Stimulated activated CD8-positive, alpha-beta memory T cell treated with anti-CD3 and anti-CD28 coated beads, Interleukin-2, amount 100 ng/mL, for 1 hour (primary cell): ENCODE measurements at places on chromosomes 16 and 17.
A peak's percentile ranks its signal among the peaks of the same experiment; 100 is the strongest.

GRCh38 chr16:89123001-89123830 lies 29.6 kb downstream of the ACSF3 start:
- DNase-seq, result no peak

- no peak for DNase-seq
Observed at GRCh38 chr17:51860954-51861561, 297.5 kb downstream of the CA10 start.

DNA sequence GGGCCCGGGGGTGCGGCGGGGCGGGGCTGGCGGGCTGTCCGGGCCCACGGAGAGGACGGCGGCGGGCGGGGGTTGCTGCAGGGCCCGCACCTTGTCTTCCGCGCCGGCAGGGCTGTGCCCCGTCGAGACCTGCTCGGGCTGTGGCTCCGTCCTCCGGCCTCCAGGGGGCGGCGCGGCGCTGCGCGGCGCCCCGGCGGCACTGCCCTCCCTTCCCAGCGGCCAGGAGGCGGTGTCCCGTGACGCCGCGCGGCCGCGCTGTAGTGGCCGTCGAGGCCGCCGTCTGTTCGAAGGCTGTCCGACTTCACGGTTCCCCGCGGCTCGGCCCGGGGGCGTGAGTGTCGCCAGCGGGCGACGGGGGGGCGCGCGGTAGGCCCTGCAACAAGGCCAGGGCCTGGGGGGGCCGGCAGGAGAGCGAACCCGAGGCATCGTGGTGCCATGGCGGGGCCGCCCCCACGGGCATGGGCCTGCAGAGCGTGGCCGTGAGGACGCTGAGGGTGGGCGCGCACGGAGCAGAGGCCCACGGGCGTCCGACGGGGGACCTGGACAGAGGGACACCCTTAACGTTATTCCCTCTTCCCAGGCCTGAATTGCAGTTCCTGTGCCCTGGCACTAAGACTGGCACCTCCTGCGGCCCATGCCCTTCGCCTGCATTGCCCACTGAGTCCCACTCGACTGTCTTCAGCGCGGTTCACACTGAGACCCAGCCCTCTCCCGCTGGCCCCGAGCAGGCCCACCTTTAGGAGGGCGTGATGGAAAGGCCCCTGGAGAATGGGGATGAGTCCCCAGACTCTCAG lies at the start of gene PLEKHG4:
Gene PLEKHG4 (plus strand): TSS at position 237 of the 794 bp plus-strand sequence. CDS start 513 bp downstream, at position 750.
- DNase-seq, result peak; percentile 70

DNA sequence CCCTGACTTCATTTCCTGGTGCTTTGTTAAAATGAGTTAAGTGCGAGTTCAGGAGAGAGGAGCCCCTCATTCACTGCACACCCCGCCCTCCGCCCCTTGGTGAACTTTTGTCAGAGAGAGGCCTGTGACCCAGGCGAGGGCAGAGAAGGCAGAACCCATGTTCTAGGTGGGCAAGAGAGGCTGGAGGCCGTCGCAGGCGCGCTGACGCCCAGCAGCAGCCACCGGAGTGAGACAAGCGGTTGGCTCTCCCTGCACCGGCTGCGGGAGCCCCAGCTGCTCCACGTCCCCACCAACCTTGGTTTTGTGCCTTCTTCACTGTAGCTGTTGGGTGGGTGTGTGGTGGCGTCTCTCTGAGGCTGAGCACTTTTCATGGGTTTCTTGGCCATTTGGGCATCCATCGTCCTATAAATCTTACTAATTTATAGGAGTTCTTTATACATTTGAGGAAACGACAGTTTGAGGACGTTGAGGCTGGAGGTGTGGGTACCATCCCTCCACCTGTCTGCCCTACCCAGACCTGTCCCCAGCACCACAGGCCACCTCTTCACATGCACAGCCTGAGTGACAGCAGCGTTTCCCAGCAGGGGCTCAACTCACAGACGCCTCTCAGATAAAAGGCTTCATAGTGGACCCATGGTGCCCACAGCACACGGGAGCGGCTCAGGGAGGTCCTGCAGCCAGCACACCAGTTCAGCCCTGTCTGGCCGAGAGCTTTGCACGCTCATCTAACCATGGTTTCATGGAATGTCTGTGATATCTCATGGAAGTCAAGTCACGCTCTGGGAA lies 45.2 kb upstream of the CBFA2T3 start:
- no peak for DNase-seq

DNA sequence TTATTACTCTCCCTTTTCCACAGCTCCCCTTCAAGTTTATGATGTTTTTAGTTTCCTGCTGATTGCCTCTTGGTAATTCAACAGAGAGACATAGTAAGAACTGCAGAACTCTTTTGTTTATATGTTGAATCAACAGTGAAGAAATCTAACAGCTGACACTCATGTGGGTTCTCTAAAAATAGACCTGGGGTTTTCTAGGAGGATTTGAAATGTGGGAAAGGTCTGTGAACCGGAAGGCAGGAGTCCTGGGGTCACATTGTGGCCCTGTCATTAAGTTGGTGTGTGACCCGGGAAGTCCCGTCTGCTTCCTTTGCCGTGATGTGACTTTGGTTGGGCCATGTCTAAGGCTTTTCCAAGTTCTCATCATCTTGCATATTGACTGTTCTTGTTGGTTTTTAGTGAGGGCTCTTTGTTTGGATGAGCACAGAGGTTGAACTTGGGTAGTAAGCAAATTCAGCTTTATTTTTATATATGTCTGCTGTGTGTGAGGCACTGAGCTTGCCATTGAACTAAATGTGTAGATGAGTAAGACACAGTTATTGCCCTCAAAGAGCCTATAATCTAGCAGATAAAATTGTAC lies 48.5 kb upstream of the HS3ST3A1 start:
- no peak for DNase-seq

DNA sequence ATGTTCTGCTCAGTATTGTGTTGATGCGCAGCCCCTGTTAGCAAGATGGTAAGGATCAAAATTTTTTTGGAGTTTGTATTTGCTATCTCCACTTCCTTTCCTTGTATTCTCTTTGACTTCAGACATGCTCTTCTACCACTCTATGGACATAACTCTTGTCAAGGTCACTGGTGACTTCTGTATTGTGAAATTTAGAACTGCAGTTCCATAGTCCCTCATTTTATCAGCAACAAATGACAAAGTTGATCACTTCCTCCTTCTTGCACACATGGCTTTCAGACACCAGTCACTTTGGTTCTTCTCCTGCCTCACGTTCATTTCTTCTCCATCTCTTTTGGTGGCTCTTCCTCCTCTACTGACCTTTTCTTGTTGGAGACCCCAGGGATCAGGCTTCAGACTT lies 21.1 kb downstream of the COX11 start:
- no peak for DNase-seq

DNA sequence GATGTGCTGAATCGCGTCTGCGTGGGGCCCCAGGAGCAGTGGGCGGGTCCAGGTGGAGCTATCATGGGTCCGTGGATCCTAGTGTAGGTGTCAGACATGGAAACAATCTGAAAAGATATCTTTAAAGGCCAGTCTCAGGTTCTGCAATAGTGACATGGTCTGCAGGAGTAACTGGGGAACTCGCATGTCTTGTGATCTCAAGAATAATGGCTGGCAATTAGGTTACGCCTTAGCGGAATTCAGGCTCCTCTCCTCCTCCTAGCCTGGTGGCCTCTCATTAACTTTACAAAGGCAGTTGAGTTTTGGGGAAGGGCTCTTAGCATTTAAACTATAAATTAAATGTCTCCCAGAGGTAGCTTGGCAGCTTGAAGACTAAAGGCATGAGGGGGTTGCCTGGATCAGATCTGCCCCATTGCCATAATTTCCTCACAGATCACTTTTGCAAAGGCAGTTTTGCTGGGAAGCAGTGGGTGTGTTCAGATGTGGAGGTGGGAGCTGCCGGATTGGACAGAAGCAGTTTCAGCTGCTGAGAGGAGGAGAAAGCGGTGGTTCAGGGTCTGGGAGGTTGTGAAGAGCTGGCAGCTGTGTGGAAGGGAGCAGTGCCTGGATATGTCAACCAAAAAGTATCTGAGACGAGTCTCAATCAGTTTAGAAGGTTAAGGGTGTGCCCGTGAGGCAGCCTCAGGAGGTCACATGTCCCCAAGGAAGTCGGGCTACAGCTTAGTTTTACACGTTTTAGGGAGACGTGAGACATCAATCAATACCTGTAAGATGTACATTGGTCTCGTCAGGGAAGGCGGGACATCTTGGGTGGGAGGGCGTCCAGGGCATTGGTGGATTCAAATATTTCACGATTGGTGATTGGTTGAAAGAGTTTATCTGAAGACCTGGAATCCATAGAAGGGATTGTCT lies 2.7 kb downstream of the TBCD start:
- DNase-seq, result no peak
